ENCODE measurements at places on chromosomes 11 and 22.

- H3K36me3 ChIP-seq, result no peaks in the 10 kb centered on the region
- no peaks in the 10 kb centered on the region for H3K4me1 ChIP-seq
- no peak for DNase-seq
- H3K27me3 ChIP-seq, result no peaks in the 10 kb centered on the region
Measured at GRCh38 chr11:29173660-29174062, 843.2 kb downstream of the KCNA4 start.

DNA sequence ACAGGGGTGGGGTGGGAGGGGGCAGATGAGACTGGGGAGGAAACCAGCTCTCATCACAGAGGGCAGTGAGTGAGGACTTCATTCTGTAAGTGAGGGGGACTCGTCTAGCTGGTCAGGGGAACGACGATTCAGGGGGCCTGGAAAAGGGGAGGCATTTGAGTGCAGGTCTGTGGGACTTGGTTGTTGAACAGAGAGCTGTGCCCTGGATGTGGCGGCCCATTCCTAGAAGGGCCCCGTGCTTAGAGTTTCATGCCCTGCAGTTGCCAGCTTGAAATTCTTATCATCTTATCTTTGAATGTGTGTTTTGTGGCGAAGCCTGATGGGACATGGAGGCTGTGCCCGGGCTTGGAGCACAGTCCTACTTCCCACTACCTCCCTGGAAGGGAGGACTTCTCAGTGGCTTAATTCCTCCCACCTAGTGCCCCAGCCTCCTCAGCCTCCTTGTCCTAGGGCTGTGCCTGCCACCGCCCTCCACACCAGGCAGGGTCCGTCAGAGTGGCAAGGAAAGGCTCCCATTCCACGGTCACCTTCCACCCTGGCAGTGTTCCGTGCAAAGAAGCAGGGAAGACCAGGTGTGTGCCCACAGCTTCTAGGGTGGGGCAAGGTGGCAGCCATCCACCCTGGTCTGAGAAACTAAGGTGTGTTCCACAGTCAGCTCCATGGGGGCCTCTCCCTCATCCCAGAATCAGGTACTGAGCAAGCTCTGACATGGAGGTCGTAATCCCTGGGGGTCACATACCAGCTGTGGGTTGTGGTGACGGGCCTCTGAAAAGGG is 59.7 kb upstream of the LMO1 start:
- no peak overlapping the region for H3K27ac ChIP-seq
- H3K27me3 ChIP-seq, result no peaks in the 10 kb centered on the region
- H3K4me1 ChIP-seq, result no peaks in the 10 kb centered on the region
- DNase-seq, result no peak

DNA sequence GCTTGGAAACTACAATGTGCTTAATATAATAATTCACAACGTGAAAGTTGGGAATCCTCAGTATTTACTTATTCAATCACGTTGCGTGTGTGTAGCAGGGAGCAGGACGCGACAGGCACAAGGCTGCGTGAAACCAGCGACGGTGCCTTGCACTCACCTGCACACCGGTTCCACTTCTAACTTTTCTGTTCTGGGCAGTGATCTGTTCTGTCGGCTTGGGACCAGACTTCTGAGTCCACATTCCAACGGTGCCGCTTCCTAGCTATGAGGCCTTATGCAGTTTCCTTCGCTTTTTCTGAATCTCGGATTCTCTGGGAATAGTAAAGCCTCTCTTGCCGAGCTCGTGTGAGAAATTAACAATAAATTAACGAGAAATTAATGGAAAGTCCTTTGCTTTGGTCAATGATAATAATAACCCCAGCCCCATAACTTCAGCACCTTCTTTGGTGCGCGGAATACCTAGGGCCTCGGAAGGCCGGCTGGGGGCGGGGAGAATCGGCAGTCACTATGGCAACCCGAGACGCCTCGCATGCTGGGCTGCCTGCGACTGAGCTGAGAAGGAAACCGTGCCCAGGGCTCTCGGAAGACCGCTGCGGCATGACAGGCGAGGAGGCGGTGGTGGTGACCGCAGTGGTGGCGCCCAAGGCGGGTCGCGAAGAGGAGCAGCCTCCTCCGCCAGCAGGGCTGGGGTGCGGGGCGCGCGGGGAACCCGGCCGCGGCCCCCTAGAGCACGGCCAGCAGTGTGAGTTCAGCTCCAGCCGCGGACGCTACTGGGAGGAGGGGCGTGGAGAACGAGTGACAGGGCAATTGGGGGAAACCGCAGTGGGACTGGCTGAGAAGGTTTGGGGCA is at the start of gene C11orf97:
Gene C11orf97 (plus strand): TSS at position 530 of the 850 bp plus-strand sequence. CDS start 68 bp downstream, at position 598.
- no peaks in the 10 kb centered on the region for H3K4me1 ChIP-seq
- no peak within 1 kb of the TSS for H3K27ac ChIP-seq
- no peaks in the 10 kb centered on the region for H3K36me3 ChIP-seq

- H3K4me3 ChIP-seq, result no peak overlapping the region
- H3K27me3 ChIP-seq, result no peaks in the 10 kb centered on the region
- no peaks in the 10 kb centered on the region for H3K4me1 ChIP-seq
- DNase-seq, result no peak
Measured at GRCh38 chr11:81959341-81959740, 774.3 kb downstream of the FAM181B start.

DNA sequence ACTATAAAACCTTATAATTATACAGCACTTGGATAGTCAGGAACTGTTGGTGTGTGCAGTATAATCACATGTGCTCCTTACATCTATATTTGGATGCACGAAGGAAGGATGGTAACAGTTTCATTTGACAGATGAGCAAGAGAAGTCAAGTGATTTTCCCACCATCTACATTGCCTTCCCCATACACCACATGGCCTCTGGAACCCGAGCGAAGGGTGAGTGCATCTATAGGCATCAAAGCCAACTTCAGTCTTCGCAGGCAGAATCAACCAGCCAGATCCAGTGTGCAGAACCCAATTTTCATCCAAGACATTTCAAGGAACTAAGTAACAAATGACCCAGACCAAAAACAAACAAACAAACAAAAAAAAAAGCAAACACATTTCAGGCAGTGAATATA is 85.1 kb upstream of the BLID start:
- H3K4me3 ChIP-seq, result no peak overlapping the region
- H3K27me3 ChIP-seq, result no peaks in the 10 kb centered on the region
- no peaks in the 10 kb centered on the region for H3K4me1 ChIP-seq
- no peak for DNase-seq
- H3K27ac ChIP-seq, result no peak overlapping the region

- H3K4me3 ChIP-seq, result no peak overlapping the region
- H3K27ac ChIP-seq, result no peak overlapping the region
- no peaks in the 10 kb centered on the region for H3K4me1 ChIP-seq
Measured at GRCh38 chr11:102553835-102554282, 23.3 kb upstream of the MMP7 start.

All from MM.1S (cell line).